ENCODE measurements at places on chromosomes 16 and 17.

- no peak for DNase-seq
Observed at GRCh38 chr17:78335209-78335608, 24.7 kb downstream of the SOCS3 start.

DNA sequence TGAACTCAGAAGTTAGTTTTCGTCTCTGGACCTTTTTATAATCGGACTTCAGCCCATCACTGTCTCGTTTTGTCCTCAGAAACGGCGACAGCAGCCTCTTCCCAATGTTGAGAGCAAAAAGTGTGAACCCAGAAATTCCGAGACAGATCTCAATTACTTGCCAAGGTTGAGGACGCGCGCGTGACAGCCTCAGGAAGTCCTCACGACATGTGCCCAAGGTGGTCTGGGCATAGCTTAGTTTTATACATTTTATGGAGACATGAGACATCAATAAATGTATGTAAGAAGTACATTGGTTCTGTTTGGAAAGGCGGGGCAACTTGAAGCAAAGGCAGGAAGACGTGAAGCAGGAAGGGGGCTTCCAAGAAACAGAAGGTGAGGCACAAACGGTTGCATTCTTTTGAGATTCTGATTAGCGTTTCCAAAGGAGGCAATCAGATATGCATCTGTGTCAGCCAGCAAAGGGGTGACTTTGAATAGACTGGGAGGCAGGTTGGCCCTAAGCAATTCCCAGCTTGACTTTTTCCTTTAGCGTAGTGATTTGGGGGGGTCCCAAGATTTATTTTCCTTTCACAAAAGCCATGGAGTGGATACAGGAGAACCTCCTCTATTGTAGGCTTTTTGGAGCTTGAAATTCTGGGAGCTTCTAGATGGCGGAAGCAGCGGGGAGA is 583 bp upstream of the ZNF747 start:
- DNase-seq, result no peak

GRCh38 chr17:16443511-16444257 is 28.3 kb downstream of the TRPV2 start:
- DNase-seq, result no peak

DNA sequence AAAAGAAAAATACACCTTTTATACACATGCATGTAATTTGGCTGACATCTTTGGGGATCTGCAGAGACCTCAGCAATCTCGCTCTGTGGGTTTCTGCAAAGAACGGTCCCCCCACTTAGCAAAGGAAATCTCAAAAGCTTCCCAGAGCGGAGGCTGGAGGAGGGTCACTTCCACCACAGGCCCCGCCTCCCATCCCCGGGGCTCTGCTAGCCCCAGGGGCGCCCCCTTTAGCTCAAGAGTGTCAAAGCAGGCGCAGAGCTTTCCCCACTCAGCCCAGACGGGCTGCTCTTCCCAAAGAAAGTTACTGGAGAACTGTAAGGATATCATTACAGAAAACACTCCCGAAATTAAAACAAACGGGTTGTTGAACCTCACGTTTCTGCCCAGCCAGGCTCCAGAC is 11.4 kb downstream of the SLC13A5 start:
- DNase-seq, result no peak

GRCh38 chr16:75394941-75395340 is 38.4 kb downstream of the CFDP1 start:
- no peak for DNase-seq

GRCh38 chr16:85276258-85276657 is 164.0 kb upstream of the CIBAR2 start:
- DNase-seq, result no peak

DNA sequence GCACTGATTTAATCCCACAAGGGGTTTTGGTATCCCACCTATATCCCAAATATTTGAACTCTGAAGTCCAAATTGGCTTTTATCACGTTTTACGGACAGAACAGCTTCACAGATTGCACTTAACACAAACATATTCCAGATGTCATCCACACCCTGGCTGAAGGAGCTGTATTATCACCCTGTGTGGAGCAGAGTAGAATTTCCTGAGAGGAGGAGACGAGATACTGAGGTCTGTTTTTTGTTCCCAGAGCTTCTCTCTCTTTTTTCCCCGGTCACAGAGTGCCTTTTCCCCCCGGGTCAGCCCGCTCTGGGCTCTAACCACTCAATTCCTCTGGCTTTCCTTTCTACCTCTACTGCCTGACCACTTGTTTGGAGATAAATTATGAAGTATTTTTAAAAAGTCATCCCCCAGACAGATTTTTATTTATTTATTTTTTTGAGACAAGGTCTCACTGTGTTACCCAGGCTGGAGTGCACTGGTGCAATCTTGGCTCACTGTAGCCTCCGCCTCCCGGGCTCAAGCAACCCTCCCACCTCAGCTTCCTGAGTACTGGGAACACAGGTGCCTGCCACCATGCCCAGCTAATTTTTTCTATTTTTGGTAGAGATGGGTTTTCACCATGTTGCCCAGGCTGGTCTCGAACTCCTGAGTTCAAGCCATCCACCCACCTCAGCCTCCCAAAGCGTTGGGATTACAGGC is 30.7 kb downstream of the DNAH2 start:
- no peak for DNase-seq

Measured in DMS 273 treated with DMSO at 0.1 percent for 48 hours (cell line).